Activated naive CD4-positive, alpha-beta T cell (primary cell): ENCODE measurements at places on chromosomes 5 and 9.

GRCh38 chr5:38259062-38259808, 876 bp downstream of the EGFLAM start:
- no peak for DNase-seq

DNA sequence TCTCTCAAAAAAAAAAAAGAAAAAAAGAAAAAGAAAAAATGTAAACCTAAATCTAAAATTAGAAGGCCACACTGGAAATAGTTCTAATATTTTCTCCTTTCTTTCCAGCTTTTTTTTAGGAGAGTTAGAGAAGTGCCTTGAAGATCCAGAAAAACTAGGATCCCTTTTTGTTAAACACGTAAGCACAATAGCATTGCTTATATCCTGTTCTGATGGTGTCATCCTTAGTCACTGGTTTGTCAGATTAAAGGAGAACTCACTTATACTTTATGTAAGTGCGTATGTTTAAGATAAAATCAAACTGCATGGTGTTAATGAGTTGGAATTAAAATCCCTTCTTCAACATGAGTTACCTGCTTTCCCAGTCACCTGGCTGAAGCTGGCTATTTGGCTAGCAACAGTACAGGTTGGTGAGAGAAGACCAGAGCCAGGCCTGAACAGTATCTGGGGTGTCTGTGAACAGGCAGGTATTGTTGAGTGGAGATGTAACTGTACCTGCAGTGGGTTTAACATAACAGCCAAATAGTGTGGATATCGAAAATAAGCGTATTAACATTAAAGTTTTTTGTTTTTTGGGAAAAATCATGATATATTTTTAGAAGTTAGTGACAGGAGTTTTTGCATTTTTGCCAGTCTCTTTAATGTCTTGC, 104.7 kb upstream of the OTULINL start:
- DNase-seq, result no peak

DNA sequence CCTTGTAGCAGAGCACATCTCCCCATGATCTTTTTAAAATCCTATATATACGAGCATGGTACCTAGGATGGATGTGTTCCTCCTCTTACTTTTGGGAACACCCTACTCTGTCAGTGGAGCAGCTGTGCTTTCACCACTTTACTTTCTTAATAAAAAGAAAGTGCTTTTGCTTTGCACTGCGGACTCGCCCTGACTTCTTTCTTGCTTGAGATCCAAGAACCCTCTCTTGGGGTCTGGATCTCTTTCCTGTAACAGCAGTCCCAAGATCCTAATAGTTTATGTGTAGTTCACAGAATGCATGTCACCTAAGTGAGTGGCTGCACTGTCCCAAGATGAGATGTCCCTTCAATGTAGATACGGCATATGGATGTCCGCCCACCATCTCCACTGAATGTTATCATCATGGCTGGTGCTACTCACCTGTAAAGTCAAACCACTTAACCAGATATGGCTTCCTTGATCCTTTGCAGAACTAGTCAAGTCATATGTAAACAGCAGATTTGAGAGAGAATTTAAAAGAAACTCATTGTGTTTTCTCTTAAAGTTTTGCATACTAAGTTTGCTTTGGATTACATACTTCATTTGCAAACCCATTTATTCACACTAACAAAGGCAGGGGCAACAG, 1.9 kb downstream of the FGF1 start:
- DNase-seq, result no peak

GRCh38 chr5:172051643-172052339, 45.4 kb upstream of the FBXW11 start:
- no peak for DNase-seq

DNA sequence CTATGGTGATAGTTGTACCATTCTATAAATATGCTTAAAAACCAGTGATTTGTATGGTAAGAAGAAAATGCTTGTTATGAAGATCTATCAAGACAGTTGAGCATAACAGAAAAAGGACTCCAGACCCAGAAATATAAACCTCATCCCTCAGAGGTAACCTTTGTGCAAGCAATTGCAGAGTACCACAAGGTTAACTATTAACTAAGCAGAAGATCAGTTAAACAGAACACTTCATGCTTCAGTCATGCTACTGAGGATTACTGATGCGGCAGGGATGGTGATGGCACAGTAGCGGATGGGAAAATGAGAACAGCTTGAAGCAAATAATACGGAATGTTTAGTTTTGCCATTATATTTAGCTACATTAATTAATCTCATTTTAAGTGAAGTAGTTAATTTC, 45.5 kb downstream of the IARS1 start:
- no peak for DNase-seq

- DNase-seq, result no peak
Observed at GRCh38 chr9:121289026-121289771, 21.2 kb downstream of the GSN start.

DNA sequence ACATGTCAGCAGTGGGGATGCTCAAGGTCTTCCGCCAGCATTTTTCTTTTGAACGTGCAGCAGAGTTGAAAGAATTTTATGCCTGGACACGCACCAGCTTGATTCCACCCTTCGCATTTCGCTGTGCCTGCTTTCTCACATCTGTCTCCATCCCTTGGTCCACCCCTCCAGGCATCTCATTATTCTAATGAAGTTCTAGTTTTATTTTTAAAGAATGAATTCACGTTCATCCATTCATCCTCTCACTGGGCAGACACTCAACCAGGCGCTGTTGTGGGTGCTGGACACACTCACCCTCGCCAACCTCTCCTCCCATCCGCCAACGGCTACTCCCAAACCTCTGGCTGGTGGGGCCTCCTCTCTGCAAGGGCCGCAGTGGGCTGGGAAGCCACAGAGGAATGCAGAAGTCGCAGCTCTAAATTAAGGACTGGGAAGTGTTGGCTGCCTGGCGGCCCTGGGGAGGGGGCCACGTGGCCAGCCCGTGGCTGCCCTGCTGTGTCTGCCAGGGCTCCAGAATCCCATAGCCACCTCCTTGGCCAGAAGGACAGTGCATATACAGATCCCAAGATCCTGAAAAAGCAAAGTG, 6.7 kb downstream of the SUSD3 start:
- no peak for DNase-seq

- DNase-seq, result no peak
Observed at GRCh38 chr9:92180669-92181181, 65.5 kb upstream of the SPTLC1 start.

DNA sequence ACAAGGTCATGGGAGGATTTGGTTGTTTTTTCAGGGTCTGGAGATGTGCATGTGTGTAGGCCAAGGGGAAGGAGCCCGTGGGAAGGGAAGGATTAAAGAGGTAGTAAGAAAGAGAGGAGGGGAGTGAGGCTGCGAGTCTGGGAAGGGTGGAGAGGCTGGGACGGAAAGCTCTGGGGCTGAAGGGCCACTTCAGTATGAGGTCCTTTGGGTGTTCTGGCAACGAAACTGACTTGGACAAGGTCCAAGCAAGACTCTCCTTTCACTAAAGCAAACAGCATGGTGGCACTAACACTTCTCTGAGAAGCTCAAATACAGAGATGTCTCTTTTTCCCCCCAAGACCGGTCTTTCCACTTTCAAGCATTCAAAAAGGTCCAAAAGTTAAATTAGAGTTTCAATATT, 394.5 kb downstream of the ARHGEF28 start:
- no peak for DNase-seq

GRCh38 chr9:38010918-38011704, 57.9 kb downstream of the SHB start:
- DNase-seq, result no peak

GRCh38 chr9:12350775-12351174, 342.4 kb upstream of the TYRP1 start:
- DNase-seq, result no peak

GRCh38 chr5:110663525-110663924, 62.9 kb downstream of the TMEM232 start:
- DNase-seq, result no peak

DNA sequence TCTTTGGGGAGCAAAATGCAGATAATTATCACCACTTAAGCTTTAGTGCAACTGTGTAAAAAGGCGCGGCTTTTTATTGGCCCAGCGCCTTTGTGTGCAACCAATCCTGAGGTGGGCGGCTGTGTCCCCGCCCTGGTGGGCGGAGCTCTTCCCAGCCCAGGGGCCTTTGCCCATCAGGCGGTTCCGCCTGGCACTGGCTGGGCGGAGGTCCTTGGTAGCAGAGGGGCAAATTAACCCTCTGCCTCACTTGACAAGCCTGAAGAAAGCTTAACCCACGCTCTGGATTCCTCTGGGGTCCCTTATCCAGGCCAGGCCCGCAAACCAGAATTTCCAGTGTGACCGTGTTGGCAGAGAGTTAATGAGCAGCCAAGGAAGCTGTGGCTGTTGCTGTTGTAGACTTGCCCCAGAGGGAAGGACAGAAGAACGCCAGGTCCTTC, 12.8 kb upstream of the NIPAL4 start:
- DNase-seq, result no peak

DNA sequence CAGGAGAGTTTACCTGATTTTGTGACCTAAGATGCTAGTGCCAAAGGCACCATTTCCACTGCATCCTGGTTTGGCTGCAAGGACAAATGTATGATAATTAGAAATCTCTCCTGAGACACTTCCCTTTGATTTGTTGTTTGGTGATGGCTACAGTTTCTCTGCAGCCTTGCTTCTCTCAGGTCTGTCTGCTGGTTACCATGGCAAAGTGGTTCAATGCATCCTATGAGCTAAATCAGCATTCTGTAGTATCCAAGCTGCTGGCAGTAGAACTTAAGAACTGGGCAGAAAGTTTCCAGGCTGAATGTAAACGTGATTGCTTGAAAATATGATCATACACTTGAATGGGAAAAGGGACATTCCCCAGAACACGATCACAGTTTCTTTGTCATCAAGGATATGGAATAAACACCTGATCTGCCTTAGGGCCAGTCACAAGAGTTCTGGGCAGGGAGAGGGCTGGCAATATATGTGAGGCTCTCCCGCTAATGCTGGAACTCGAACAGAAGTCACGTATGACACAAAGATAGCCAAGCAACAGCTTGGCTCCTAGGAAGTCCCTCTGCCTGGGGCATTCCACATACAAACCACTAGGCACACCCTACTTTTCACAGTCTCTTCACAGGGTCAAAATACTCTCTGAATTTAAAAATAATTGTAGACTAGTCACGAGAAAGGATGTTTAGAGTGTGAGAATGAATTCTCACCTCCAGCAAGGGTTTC, 138.1 kb upstream of the GRAMD2B start:
- DNase-seq, result no peak

GRCh38 chr9:38315085-38315595, 77.4 kb upstream of the ALDH1B1 start:
- no peak for DNase-seq

DNA sequence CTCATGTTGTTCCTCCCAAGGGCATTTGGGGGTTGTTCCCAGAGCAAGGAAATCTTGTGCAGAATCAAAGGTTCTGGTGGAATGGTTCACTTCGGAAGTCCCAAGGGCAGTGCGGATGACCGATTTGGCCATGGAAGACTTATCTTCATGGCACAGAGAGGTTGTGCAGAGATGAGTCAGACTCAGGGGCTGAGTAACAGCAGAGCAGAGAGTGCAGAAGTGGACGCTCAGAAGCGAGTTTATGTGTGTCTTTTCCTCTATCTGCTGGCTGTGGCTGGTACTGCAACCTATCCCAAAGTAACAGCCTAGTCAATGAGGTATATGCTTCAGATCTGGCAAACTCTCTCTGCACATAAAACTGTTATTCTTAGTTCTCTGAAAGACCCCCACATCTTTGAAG, 118.1 kb downstream of the DPYSL3 start:
- DNase-seq, result no peak

DNA sequence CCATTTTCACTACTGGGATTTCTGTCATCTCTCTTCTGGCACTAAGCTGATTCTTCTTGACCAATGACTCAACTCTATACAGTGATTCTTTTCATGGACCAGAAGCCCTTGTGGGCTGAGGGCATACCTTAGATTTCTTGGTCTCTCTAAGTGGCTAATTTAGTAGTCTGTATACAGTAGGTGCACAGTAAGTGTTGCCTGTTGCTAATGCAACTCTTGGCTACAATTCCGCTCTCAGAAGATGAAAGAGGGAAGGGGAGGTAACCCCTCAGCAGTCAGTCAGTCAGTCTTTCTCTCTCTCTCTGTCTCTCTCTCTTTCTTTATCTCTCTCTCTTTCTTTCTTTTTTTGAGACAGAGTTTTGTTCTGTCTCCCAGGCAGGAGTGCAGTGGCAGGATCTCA, 115.1 kb upstream of the PANK3 start:
- no peak for DNase-seq

DNA sequence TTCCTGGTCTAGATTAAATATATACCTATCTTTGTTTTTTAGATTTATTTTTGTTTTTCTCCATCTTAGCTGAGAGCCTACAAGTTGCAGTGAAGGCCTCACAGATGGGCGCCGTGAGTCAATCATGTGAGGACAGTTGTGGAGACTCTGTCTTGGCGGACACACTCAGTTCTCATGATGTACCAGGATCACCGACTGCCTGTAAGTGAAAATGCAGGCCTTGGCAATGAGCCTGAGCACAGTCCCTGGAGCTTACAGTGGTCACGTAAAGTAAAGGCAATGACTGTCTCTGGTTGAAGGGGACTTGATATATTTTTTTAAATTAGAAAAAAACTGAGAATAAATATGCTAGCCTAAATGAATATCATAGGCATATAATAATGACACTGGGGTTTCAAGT, 271.9 kb downstream of the ARHGEF28 start:
- no peak for DNase-seq

DNA sequence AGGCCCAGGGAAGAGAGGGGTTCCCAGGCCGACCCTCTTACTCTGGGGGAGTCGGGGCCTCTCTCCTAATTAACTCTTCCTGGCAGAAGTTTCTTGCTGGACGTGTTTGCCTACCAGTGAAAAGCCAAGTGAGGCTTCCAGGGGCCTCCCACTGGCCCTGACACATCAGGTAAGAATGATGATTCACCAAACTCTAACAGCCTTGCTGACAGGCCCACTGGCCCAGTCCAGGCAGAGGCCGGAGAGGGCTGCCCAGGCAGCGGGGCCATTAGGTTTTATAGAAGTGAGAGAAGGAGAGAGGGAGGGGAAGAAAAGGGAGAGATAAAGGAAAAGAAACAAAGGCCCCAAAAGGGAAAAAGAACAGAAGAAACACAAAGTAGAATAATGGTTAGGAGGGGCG, 50.8 kb upstream of the FOXE1 start:
- DNase-seq, result no peak

GRCh38 chr5:78260771-78261170, 33.7 kb downstream of the AP3B1 start:
- DNase-seq, result no peak

DNA sequence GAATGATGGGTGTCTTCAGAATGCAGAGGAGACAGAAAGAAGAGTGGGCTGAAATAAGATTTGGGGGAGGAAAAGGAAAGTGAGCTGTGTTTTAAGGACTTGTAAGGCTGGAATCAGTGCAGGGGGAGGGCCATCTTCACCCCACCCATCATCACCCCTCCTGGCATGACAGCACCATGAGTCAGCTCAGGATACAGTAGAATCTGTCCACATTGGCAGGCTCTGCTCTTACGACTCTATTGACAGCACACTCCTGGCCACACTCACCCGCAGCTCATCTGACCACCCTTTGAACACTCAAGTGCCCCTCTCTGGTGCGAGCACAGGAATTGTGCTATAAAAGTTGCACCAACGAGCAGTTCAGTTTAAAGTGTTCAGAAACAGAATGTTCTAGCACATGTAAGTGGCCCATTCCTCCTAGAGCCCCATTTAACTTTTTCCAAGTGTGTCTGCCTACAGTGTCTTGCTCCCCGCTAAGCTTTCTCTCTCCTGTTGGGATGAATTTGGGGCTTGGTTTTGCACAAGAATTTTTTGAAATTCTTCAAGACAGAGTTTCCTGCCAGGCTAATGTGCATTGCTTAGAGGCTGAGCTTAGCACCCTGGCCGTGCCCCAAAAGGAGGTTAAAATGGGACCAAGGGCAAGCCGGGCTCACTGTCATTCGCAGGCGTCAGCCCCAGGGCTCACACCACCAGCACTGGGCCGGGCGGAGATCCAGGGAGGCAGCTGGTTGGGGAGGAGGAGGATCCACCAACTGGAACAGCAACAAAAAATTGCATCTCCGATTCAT, 12.0 kb downstream of the ADRA1B start:
- no peak for DNase-seq
